ENCODE measurements at places on chromosomes 12 and 14.
A peak's percentile ranks its signal among the peaks of the same experiment; 100 is the strongest.

- no peak for DNase-seq
Measured at GRCh38 chr12:18653465-18653864, 84.3 kb downstream of the PLCZ1 start.

- no peak for DNase-seq
Measured at GRCh38 chr12:44817687-44818086, 58.4 kb downstream of the NELL2 start.

GRCh38 chr12:99686142-99686541 lies 38.6 kb downstream of the GARIN6 start:
- DNase-seq = no peak

DNA sequence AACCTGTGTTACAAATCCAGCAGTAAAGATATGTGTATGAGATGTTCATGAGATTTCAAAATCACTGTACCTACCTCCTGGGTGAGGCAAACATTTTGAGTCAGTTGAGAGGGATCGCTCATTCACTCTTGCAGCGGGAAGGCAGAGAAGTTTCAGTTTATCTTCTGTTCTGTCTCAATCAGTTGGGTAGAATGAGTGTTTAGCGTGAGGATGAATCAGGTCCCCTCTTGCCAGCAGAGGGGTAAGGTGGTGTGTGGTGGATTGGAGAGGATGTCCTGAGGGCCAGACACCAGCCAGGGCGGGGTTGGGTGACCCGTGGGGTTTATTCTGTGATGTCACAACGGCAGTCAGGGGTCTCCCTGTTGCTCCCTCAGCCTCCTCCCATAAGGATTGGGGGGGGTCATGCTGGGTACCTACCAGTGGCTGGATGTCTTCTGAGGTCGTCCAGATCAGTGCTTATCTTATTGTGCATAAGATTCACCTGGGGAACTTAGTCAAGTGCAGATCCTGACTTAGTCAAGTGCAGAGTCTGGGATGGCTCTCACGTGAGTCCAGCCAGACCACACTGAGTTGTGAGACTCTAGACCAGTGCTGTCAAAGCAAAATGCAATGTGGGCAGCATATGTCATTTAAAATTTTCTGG lies at the start of gene GSG1:
Gene GSG1 (minus strand): TSS at position 277 of the 643 bp plus-strand sequence. CDS start 155 bp downstream, at position 122.
- no peak for DNase-seq

DNA sequence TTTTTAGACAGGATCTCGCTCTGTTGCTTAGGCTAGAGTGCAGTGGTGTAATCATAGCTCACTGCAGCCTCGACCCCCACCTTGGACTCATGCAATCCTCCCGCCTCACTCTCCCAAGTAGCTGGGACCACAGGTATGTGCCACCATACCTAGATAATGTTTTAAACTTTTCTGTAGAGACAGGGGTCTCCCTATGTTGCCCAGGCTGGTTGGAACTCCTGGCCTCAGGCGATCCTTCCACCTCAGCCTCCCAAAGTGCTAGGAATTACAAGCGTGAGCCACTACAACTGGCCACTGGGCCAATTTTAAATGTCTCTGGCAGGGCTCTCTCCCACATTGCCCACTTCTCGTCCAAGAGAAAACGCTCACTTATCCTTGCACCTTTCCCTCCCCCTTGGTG lies 66.5 kb upstream of the DACT1 start:
- DNase-seq = no peak

DNA sequence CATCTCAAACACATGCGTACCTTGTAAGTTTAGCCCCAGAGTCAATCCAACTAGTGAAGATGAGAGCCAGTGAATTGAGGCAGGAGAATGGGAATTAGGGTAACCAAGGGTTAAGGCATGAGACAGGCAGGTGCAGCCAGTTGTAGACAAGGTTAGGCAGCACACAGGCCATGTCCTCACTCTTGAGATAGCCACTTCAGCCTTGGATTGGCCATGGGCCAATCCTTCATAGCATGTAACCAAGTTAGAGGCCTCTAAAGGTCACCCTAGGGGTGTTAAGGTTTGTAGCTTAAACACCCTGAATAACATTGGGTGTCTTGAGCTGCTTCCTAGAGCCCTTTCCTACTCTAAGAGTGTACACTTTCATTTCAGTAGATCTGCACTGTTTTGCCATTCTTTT lies 208.2 kb upstream of the RBM19 start:
- no peak for DNase-seq

DNA sequence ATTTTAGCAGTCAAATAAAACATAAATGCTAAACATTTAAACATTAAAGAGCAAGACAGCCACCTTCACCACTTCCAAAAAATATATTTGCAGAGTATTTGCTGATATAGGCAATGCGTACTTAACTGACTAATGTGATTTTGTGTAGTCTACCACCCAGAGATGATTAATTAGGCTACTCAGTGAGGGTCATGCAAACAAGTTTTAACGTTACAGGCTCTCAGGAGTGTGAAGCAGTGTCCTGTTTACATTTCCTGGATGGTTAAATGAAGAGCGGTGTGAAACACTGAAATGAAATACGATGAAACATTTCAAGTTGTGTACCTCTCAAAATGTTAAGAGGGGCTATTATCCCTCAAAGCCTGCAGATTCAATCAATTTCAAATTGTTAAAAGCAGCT lies 165.8 kb upstream of the LRIG3 start:
- no peak for DNase-seq

GRCh38 chr12:21894792-21895595 lies 46.2 kb downstream of the ABCC9 start:
- no peak for DNase-seq

DNA sequence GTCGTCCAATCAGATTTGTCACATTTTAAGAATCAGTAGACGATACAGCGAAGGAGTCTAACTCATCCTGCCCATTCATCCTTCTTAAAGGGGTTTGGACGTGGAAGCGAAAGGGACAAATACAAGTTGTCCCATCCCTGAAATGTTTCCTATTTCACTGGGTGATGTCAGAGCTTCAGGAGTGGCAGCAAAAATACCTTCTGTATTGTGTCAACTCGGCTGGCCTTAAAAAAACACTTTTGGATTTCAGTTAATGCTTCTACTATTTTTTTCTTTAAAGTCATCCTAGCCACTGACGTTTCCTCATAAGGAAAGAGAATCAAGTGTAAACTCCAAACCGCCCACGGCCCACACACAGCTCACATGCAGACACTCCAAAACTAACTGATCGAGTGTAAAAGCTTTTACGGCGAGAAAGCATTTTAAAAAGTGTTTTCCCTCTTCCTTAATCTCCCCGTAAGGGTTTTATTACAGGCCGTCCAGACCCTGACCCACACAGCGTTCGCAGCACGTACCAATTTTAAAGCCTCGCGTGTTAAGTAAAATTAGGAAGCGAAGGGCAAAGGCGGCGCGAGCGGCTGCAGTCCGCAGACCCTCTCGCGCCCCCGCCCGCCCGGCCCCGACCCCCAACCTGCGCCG lies 593 bp downstream of the CFL2 start:
- peak; percentile 42 for DNase-seq

- DNase-seq = no peak
Measured at GRCh38 chr12:14322403-14322802, 43.1 kb upstream of the ATF7IP start.

GRCh38 chr12:28585146-28585545 lies 394.9 kb downstream of the CCDC91 start:
- DNase-seq = no peak

- DNase-seq = no peak
Measured at GRCh38 chr12:92431146-92431545, 271.6 kb upstream of the PLEKHG7 start.

DNA sequence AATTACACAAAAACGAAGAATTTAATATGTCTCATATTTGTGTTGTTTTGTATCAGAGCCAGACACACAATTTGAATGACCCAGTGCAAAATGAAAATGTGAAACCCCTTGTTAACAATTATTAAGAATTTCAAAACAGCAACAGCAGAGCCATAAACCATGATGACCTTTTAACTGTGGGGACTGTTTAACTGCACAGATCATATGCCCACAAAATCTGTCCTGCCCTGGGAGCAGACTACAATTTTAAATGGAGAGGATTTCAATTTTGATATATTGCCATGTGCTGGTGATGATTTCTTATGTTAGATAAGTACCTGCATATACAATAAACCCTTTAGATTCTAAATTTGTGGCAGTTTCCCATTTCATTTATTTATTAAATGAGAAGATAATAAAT lies 455.5 kb upstream of the MGAT4C start:
- no peak for DNase-seq

- no peak for DNase-seq
Measured at GRCh38 chr12:113236539-113237399, 15.5 kb downstream of the TPCN1 start.

DNA sequence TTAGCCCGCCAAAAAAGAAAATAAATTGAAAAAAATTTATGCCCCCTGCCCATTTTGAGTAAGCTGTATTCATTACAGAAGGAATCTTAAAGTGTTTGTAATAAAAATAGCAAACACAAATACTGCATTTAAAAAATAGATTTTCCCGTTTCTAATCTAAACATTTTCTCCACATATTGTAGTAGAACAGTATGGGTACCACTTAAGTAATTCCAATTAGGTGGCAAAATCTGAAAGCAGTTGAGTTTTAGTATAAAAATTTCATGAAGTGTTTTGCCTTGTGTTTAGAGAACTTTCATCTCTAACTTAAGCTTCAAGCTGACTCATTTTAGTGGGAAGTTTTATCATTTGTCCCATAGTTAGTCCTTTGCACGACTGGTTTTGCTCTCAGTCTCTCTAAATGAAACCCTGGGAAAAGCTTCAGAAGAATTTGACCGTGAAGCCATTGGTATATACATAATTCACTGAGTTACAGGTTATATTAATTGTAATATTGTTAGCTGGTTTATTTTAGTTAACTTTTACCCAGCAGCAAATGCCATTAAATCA lies 214.6 kb downstream of the ERC1 start:
- no peak for DNase-seq

DNA sequence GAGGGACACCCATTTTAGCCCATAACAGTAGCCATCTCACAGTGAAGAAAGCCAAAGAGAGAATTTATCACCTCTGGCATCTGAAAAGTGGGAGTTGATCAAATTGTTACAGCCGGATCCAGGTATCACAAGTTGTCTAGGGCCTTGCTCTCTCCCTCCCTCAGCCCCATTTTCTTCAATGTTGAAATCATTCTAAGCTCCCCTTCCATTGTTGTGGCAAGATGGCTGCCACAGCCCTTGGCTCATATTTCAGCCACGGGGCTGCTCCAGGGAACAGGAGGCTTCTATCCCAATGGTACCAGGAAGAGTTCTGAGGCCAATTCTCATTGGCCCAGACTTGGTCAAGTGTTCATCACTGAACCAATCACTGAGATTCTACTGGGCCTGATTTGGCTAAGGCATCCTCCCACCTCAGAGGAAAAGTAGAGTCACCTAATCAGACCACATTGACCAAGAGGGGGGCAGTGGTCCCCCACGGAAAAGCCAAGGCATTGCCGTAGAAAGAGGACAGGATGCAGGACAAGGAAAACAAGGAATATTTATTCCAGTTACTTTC lies 106.2 kb downstream of the GPATCH2L start:
- no peak for DNase-seq

GRCh38 chr14:75175677-75176141 lies 703 bp downstream of the TMED10 start:
- no peak for DNase-seq

- DNase-seq = no peak
Measured at GRCh38 chr12:92702754-92703679, at the start of gene PLEKHG7. Gene PLEKHG7 (plus strand): TSS chr12:92702989. CDS start chr12:92706632, 3,643 bp downstream.

DNA sequence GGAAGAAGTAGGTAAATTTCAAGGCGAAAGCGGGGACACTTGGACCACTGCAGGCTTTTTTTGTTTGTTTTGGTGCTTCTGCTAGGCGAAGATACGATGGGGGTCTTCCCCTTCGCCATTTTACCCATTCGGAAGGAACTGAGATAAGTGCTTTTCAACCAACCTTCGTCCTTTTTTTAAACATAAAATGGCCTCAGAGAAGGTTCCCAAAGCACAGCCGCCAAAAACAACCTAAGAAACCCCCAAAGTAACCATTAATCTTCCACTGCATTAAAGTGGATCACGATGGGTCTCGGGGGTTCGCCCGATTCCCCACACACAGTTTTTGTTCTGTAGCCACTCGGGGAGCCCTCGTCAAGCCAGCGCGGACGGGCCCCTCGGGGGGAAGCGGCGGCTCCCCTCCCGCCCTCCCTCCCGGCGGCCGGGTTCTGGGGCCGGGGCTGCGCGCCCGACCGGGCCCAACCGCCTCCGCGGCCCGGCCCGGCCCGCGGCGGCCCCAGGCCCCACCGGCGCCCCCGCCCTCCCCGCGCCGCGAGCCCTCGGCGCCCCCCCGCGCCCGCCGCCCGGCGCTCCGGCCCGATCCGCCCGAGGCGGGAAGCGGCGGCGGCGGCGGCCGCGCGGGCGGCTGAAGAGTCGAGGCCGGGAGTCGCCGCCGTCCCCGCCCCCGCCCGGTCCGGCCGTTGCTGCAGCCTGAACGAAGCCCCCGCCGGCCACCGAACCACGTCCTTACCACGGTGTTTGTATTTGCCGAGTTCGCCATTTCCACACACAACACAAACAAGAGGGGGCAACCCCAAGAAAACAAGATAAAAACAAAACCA lies 790 bp downstream of the GTF2A1 start:
- no peak for DNase-seq

DNA sequence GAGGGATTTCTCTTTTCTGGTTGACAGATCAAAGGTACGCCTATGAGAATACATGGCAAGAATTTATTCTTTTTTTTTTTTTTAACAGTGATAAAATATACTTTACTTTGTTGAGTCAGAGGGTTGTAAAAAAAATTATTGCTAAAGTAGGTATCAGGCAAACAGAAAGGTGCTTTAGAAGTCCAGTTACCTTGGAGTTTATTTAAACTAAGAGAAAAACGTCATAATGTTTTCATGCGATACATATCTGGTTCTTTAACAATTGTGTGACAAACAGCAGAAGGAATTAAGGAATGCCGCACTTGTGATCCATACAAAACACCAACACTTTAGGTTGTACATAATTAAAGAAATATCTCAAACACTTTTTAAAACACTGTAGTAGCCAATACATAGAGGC lies 94.2 kb downstream of the BORCS5 start:
- no peak for DNase-seq

GRCh38 chr12:79373896-79374499 lies 316.8 kb downstream of the PAWR start:
- no peak for DNase-seq

GRCh38 chr12:14545144-14546124 lies 22.2 kb downstream of the PLBD1 start:
- DNase-seq = no peak

GRCh38 chr12:17802657-17803641 lies 287.0 kb downstream of the RERGL start:
- no peak for DNase-seq

GRCh38 chr14:80324649-80325048 lies 113.3 kb upstream of the DIO2 start:
- no peak for DNase-seq

DNA sequence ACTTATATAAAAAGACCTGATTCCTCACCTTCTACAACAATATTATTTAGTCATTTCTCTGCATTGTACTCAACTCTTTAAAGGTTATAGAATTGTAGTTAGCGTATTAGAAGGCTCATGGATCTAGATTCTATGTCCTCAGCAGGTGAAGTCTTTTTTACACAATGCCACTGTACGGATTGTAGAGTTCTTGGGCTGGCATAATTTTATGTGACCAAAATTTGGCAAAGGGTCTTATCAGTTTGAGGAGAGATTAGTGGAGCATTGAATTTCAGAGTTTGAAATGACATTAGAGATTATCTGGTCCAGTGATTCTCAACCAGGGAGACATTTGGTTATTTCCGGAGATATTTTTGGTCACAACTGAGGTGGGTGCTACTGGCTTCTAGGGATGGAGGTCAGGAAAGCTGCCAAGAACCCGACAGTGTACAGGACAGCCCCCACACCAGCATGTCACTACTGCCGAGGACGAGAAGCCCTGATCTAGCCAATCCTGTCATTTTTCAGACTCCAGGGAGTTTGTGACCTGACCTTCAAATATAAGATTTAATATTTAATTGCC lies 63.9 kb downstream of the BICD1 start:
- no peak for DNase-seq

Data from activated CD4-positive, alpha-beta T cell treated with anti-CD3 and anti-CD28 coated beads, Interleukin-2, amount 50 U/mL, for 4 hours (primary cell).